ENCODE measurements at places on chromosomes 3 and 15. TPM values are rescaled to one million over a fixed set of nuclear protein-coding genes. Genes with fewer than 3 reads are reported as not detected.

ADAM10 gene
- 37.4 TPM for total RNA-seq

TAGLN3 gene
- total RNA-seq = not detected

ARL14 gene
- 1.4 TPM for total RNA-seq

CCR8 gene
- total RNA-seq = not detected

CMTM8 gene
- total RNA-seq = 2.5 TPM

SLC22A14 gene
- total RNA-seq = not detected

CCDC13 gene
- not detected for total RNA-seq

PDHB gene
- 172 TPM for total RNA-seq

CYP8B1 gene
- not detected for total RNA-seq

DPH3 gene
- 11.5 TPM for total RNA-seq

NDN gene
- total RNA-seq = 0.33 TPM

SRGAP3 gene
- total RNA-seq = 1.8 TPM

ANKUB1 gene
- not detected for total RNA-seq

PCLAF gene
- total RNA-seq = 274 TPM

TRIM42 gene
- not detected for total RNA-seq

KLHDC8B gene
- total RNA-seq = 2.0 TPM

C3orf85 gene
- total RNA-seq = not detected

RETNLB gene
- total RNA-seq = not detected

HIGD2B gene
- total RNA-seq = not detected
